ENCODE measurements at places on chromosomes 4 and X.

GRCh38 chrX:47239898-47240545, 7.2 kb downstream of the USP11 start:
- no peak for DNase-seq

DNA sequence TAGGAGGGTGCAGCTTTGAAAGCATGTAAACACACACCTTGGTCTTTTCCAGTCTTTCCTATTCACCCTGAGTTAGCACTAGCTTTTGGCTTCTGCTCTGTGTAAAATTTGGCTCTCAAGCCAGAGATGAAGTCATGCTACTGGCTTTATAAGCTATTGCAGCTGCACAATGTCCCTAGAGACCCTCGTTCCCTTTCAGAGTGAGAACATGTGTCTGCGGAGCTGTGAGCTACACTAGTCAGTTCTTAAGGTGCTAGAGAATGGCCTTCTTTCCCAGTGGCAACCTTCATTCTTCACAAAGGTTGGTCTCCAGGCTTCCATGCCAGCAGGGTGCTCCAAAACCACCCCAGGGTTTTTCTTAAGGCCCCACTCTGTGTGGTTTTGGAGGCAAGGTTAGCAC, 199.1 kb downstream of the SPATA18 start:
- DNase-seq: no peak

DNA sequence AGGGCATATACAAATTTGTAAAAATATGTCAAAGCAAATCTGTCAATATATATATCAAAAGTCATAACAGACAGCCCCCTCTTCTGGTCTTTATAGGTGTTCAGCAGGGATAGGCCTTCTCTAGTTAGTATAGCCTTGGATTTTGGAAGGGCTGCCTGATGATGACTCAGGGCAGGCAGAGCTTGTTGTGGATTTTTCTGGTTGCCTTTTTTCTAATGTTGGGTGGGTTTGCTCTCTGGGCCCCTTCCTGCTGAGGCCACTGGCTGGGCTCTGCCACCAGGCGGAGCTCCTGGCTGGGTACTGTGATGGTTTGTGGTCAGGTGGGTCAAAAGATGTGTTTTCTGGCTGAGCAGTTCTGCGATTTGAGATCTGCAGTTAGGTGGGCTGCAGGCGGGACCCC, 294.2 kb downstream of the GRIA2 start:
- no peak for DNase-seq

DNA sequence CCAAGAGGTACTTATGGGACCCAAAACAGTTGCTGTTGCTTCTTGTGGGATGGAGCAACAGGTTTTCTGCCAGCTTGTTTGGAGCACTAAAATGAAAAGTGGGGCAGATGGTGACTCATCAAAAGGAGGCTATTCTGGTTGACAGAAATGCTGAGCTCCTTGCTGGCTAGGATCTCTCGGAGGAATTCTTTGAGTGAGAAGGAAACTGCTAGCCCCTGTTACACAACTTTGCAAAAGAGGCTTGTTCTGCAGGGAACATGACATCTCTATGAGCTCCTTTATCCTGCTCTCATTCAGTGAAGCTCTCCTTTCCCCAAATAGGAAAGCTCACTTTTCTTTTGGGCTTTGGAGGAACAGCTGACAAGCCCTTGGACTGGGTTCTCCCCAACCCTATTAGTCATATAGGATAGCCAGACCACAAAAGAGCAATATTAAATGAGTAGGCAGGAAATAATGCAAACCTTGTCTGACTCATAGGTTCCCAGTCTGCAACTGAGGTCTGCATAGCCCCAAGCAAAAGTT, 108.3 kb downstream of the CDS1 start:
- DNase-seq: no peak

DNA sequence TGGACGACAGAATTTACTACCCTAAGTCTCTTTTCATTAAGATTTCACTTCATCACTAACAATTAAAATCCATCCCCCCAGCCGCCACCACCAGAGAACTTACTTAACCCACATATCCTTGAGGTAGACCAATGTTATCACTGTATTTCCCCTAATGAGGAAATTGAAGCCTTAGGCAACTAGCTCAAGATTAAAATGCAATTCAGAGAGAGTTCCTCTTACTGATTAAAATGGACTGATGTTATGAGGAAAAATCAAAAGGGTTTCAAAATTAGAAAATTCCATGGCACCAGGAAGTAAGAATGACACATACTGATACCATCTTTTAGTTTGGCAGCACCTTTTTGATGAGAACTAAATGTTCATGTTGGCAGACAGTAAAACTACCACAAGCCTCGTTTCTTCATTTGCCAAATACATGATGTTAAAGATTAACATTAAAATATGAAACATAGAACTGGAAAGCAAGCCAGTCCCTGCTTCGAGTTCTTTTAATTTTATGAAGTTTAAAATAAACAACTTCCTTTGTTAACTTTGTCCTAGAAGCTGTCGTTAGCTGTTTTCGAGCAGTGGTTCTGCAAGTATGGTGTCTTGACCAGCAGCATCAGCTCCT, 69.3 kb upstream of the CCDC160 start:
- DNase-seq: no peak

- DNase-seq: no peak
These were observed 38.1 kb downstream of the FGFRL1 start for GRCh38 chr4:1049591-1049905.

DNA sequence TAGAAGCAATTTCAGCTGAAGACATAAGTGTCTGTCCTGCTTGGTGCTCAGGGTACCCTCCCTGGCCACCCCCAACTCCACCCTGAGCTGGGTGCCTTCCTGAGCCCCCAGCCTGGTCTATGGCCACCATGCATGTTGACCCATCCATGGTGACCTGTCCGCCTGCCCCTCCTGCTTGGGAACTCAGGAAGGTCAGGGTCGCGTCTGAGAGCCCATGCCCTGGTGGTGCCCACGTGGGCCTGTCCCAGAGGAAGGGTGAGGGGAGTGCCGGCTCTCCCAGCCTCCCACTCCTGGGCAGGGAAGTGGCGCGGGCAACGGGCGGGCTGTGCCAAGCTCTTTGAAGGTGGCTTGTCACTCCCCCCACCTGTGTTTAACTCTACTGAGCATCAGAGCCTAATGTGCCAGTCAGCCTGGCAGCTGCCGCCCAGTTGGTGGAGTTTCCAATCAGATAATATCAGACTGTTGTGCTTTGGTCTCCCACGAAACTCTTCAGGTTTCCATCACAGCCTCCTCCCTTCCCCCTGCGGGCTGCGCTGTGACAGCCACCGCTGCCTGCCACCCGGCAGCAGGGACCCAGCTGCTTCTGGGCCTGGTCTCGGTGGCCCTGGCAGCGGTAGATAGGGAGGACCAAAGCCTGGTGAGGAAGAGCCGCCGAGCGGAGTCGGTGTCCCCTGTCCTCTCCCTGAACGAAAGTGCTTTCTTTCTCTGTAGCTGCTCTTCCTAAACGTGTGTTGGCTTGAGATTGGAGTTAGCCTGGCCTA, 4.8 kb downstream of the SH3BP2 start:
- DNase-seq: no peak

GRCh38 chrX:124925681-124926080, 394.0 kb upstream of the TEX13C start:
- DNase-seq: no peak

- DNase-seq: no peak
These were observed 28.5 kb downstream of the EDNRA start for GRCh38 chr4:147509386-147509785.

DNA sequence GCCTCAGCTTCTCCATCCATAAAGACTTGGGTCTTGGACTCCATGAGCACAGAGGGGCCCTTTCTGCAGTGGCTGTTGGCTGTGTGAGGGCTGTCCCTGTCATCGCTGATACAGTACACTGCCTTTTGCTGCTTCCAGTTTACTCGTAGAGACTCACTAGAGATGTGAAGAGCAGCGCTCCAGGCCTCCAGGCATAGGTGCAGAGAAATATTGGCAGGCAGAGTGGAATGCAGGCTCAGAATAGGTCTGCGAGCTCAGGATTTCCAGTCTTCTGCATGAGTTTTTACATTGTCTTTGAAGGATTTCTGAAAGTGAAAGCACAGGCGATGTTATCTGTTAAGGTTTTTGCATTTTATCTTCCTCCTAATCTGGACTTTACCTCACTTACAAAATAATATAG, 97.4 kb downstream of the AASDH start:
- no peak for DNase-seq

GRCh38 chr4:16079046-16079445, 4.8 kb downstream of the PROM1 start:
- no peak for DNase-seq

- DNase-seq: no peak
These were observed 49.5 kb upstream of the SLC25A4 start for GRCh38 chr4:185093603-185094002.

DNA sequence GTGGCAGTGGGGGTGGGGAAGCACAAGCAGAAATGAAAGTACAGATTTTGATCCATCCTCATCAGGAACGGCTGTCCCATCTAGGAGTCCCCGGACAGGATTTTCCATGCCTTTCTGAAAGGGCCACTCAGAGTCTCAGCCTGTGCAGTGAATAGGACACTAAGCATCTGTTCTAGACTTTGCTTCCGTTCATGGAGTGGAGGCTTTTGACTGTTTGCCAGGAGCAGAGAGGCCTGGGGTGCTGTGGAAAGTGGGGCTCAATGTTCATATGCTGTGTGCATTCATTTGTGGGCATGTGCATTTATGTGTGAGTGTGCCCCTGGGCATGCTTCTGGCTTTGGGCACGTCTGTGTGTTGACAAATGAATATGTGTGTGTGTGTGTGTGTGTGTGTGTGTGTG, 25.6 kb upstream of the MAMLD1 start:
- DNase-seq: no peak

GRCh38 chr4:3418029-3418762, 23.6 kb upstream of the HGFAC start:
- no peak for DNase-seq

DNA sequence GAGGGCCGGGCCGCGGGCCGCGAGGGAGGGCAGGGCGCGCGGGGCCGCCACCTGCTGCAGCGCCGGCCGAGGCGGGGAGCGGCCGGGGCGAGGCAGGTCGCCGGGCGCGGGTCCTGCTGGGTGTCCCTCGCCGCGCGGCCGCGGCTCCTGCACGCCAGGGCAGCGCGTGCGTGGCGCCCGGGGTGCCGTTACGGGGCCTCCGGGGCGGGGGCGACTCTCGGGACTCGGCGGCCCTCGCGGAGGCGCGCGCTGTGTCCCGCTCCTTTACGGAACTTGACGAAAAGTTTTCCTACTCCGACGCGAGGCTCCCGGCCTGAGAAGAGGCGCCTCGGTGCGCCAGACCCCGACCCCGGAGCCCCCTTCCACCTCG, 329 bp downstream of the TBC1D14 start:
- DNase-seq: no peak

- DNase-seq: no peak
These were observed 37.1 kb upstream of the TBC1D9 start for GRCh38 chr4:140793291-140793690.

DNA sequence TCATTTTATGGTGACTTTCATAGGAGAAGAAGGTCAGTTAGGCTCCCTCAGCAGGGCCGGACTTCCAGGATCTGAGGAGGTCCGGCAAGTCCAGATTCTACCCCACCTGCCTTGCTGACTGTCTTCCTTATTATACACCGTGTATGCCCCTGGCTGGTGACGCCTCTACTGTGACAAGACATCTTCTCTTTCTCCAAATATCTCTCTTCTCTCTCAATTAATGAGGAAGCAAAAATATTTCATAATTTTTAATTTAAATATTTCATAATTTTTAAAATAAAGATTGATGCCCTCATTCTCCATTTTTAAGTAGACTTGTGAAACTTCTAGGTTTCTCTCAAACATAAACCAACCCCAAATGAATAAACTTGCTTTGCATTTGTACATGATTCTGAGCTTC, 202.5 kb downstream of the NSUN7 start:
- no peak for DNase-seq

- no peak for DNase-seq
These were observed 598.1 kb downstream of the MID1IP1 start for GRCh38 chrX:39399387-39399786.

GRCh38 chrX:46039526-46039925, 505.7 kb downstream of the ZNF674 start:
- no peak for DNase-seq

DNA sequence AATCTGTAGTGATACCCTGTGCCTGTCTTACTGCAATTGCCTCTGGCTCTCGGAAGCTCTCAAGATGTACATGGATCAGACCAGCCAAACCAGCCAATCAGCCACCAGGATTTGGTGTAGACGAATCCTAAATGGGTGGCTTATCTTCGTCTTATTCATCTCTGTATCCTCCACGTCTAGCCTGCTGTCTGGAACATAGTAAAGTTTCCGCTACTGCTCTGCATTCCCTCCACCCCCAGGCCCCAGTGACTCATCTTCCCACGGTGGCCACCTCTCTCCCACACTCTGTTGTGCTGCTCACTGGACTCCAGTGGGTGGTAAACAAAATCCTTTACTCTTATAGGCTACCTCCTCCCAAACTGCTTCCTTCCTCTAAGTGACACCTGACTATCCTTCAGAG, 37.8 kb downstream of the SEPTIN6 start:
- DNase-seq: no peak

GRCh38 chr4:39899291-39899690, 78.4 kb downstream of the PDS5A start:
- DNase-seq: no peak

DNA sequence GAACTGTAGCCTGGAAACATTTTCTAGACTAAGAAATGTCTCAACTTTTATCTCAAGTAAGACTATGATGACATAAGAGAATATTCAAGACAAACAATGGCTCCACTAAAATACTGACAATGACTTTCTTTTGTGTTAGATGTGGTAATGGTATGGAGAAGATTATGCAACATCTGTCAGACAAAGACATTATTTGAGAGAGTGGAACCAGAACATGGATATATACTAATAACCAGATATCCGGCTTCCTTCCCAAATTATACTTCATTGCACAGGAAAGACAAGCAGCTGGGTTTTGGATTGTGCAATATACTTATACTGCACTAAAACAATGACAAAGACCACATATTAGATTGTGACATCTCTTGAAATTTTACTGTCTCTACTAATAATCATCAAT, 290.8 kb upstream of the GIMD1 start:
- DNase-seq: no peak

DNA sequence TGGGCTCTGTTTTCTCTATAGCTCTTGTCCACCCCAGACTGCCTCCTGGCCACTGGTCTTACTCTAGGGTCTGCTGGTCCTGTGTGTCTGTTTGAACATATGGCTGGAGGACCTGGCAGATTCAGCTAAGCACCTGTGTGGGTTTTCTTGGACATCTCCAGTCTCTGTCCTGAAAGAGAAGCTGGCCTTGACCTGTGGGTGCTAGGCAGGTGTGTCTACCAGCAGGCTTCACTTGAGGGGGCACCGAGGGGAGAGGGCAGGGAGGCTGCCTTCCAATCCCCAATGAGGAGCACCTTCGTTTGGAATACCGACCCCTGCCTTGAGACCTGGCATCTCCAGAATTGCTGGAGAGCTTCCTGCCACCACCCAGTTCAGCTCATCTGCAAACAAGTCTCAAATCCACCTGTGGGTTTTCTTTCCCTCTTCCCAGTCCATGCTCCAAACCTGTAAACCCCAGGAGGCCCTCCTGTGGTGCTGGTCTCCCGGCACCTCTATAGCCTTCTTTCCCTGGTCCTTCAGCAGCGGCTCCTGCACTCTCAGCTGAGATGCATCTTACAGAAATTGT, 45.2 kb downstream of the HTRA3 start:
- DNase-seq: no peak

- no peak for DNase-seq
These were observed 82.1 kb downstream of the JAKMIP1 start for GRCh38 chr4:6118201-6118600.

- no peak for DNase-seq
These were observed 23.4 kb downstream of the USP9X start for GRCh38 chrX:41108463-41109205.

GRCh38 chr4:100414016-100414790, 103.6 kb downstream of the EMCN start:
- DNase-seq: no peak

- DNase-seq: no peak
These were observed 107.1 kb downstream of the ANXA10 start for GRCh38 chr4:168199260-168199957.
